Panc1 (cell line): ENCODE measurements at places on chromosomes 3 and 15.

DNA sequence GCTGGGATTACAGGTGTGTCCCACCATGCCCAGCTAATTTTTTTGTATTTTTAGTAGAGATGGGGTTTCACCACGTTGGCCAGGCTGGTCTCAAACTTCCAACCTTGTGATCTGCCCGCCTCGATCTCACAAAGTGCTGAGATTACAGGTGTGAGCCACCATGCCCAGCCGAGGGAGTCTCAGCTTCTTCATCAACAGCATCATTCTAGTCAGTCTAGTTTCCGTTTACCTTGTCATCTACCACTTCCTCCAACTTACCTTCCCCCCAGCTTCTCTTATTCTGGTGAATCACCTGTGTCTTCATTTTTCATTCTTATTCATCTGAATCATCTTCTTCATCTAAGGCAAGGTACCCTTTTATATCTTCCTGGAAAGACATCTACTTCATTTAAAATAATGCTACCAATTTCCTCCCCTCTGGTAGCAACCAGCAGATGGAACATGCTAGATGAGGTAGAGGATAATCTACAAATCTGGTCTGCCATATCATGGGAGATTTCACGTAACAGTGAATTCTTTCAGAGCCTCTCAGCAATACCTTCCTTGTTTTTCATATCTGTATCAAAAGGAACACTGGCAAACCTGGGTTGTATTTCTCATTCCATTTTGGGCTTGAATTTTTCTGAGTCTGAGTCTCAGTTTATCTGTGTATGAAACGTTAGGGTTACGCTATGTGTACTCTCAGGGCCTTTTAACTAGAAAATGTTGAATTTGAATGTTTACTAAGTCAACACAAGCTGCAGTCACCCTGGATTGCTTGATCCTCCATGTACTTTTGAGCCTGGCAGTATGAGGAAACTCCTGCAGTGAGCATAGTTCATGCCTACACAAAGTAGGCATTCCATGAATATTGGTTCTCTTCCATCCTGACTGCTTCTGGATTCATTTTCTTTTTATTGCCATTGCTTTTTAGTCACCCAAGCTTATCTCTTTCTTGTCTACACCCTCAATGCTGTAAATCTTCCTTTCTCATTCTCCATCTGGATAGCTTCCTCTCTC, 16.8 kb downstream of the LPP start:
- DNase-seq = no peak

- no peak for DNase-seq
Measured at GRCh38 chr15:52338058-52338457, 42.5 kb upstream of the MYO5C start.

DNA sequence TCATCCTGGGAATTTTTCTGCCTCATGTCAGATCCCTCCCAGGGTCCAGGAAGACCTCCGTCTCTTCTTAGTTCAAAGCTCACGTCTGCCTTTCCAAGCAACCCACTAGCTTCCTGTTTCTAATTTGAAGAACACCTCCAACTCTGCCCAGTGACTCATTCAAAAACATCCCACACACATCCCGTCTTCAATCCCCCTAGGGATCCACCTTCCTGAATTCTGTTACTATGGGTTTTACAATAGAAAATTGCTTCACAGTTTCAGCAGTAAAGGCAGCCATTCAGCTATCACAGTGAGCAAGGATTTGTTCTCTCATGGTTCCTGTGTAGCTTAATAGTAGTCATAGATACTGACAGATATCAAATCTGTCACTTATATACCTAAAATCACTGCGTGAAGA, 308.3 kb upstream of the CCDC54 start:
- DNase-seq = no peak

DNA sequence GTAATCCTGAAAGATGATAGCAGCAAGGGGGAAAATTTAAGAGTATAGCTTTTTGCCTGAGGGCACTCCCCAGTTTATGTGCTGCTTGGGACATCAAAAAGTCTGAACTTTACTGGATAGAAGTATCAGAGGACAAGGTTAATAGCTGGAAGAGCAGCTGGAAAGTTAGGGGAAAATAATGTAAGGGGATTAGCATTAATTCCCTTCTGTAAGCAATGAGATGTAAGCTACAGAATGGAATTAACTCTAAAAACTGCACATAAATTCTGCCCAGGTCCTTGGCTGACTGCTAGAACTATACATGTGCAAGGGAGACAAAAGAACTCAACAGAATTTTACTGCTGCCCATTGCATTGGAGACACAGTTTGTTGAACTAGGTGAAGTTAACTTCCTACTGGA, 55.6 kb downstream of the ATP11B start:
- DNase-seq = no peak

- DNase-seq = no peak
Measured at GRCh38 chr3:19917167-19917566, 16.9 kb downstream of the EFHB start.
